Cardiac septum (tissue), 1 donor: ENCODE measurements at places on chromosomes 7 and 10. TPM values are rescaled to one million over a fixed set of nuclear protein-coding genes. Genes with fewer than 3 reads are reported as not detected.

- no peak for DNase-seq
These were observed 161.5 kb upstream of the SH2B2 start for GRCh38 chr7:102125127-102125596.

DNA sequence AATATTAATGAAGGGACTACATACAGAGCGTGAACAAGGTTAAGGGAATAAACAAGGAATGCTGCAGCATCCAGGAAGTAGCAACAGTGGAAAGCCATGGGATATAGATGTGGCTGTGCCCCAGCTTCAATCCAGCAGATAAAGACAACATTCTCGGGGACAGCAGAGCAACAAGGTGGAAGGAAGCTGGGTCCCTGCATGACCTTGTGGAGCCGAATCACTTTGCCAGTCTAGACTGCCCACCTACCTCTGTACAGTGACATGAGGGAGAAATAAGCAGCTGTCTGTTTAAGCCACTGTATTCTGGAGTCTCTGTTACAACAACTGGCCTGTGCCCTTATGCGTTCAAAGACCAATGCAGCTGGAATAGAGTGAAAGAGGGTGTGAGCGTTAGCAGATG, 30.1 kb upstream of the SAMD8 start:
- DNase-seq, result no peak

Gene ERV3-1
- total RNA-seq, result 9.6 TPM

Gene RBP4
- total RNA-seq, result 2.1 TPM

DNA sequence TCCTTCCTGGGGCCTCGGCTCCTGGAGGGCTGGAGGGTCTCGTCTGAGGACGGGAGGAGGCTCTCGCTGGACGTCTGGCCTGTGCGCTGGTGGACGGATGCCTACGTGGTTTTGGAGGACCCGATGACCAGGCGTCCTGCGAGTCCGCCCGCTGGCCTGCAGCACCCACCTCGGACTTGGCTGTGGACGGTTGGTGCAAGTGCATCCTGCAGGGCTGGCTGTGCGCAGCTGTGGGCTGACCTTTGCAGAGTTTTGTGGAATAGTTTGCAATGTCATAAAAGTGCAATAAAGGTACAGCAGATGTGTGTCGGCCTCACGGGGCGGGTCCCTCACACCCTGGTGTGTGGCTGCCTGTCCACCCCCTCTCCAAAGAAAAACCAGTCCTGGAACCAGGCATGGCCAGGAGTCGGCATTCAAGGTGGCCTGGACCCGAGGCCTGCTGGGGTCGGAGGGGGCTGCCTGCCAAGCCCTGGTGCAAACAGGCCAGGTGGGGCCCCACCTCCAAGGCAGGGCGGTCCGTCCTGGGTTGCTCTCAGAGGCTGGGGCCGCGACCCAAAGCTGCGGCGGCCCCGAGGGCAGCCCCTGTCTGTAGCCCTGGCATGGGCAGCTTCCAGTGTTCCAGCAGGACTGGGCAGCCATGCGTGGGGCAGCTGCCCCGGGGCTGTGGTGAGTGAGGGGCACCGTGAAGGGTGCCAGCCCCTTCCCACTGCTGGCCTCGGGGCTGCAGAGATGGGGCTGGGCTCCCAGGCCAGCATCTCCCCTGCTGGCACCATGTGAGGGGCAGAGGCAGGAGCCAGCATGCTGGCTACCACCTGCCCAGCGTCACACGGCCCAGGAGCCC, 29.3 kb upstream of the FOXL3 start:
- no peak for DNase-seq

Gene CLRN3
- total RNA-seq, result not detected

- DNase-seq, result no peak
These were observed 84.9 kb upstream of the PPP1R17 start for GRCh38 chr7:31602041-31602625.

- peak; percentile 62 for DNase-seq
These were observed 26.0 kb upstream of the NKX6-2 start for GRCh38 chr10:132811891-132812481.
